ENCODE measurements at places on chromosomes 5 and 9.

- peak; percentile 56 for DNase-seq
Observed at GRCh38 chr5:59115345-59115744, 532.5 kb downstream of the RAB3C start.

GRCh38 chr5:95178046-95178651 is 106.7 kb downstream of the MCTP1 start:
- DNase-seq = peak; percentile 10

GRCh38 chr5:44603496-44604272 is 205.1 kb upstream of the MRPS30 start:
- peak; percentile 13 for DNase-seq

GRCh38 chr9:129714511-129715061 is 38.3 kb downstream of the PTGES start:
- DNase-seq = peak; percentile 68

GRCh38 chr5:127440831-127441230 is 76.6 kb upstream of the PRRC1 start:
- DNase-seq = peak; percentile 61

GRCh38 chr5:31372124-31372523 is 159.8 kb downstream of the DROSHA start:
- DNase-seq = no peak

- DNase-seq = no peak
Observed at GRCh38 chr5:96957254-96958049, 21.6 kb downstream of the LNPEP start.

DNA sequence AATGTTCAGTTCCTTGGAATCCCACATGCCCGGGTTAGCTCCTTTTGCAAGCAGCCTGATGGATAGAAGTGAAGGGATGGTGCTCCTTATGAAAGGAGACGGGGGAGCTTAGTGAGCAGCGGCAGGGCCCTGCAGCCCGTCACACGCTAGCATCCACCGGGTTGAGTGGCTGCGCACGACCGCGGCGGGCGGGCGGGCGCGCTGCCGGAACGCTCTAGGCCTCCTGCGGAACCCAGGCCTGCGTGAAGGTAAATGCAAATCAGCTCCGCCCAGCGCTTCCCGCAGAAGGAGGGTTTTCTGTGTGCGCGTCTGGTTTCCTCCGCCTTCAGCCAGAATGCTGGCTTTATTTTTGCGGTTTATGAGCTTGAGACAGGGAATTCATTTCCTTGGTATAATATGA is 19.8 kb downstream of the IL12B start:
- DNase-seq = no peak
